ENCODE measurements at places on chromosomes 13 and 19.

- DNase-seq = no peak
Observed at GRCh38 chr13:58978331-58978730, 1185.4 kb downstream of the DIAPH3 start.

DNA sequence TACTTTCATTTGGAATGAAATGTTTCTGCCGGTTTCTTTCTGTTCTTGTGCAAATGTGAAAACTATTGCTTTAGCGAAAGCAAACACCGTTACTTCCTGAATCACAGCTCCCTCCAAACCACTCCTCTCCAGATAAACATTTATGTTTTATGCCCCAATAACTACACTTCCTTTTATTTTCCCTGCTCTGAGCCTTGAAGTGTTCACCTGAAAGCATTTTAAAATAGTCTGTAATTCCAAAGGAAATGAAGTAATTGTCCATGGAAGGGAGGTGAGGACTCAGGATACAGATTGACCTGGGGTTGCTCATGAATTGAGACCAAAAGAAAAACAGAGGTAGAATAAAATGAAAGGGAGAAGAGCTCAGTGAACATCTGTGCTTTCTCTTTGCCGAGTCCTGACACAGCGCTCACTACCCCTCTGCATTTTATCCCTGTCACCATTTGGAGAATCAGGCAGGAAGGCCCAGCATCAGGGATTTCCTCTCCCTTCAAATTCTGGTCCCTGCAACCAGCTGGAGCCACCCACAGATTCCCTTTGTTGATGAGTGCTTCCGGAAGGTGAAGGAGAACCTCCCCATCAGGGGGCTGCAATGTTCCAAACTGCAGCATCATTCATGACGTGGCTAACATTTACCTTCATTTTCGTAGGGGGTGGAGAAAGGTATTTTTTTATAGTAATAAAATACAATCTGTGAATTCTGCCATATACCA is 171.9 kb downstream of the ITGBL1 start:
- no peak for DNase-seq

DNA sequence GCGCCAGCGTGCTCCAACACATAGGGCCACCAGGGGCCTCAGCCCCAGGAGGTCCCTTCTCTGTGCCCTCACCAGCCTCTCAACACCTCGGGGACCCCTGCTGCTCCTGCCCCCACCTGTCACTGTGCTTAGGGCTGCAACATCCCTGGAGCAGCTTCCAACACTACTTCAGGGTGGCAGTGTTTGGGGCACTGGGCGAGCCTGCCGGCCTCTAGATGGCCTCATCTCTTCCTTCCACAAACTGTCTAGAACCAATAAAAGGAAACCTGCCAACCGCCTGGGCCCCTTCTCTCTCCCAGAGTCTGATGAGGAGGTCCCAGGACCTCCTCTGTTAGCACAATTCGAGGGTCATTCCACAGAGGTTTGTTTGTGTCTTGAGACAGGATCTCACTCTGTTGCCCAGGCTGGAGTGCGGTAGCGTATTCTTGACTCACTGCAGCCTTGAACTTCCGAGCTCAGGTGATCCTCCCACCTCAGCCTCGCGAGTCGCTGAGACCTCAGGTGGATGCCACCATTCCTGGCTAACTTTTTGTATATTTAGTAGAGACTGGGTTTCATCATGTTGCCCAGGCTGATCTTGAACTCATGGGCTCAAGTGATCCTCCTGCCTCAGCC is 10.1 kb upstream of the SHD start:
- no peak for DNase-seq

DNA sequence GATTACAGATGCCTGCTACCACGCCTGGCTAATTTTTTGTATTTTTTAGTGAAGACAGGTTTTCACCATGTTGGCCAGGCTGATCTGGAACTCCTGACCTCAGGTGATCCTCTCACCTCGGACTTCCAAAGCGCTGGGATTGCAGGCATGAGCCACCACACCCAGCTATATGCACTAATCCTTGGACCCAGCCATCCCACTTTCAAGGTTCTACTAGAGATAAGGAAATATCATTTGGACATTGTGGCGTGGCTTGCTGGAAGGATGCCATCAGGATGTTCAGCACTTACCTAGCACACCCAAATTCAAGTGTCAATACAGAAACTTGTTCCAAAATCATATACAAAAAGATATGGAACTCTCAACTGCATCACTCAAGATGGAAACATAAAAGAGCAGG is 136.4 kb downstream of the ABCC4 start:
- DNase-seq = no peak

DNA sequence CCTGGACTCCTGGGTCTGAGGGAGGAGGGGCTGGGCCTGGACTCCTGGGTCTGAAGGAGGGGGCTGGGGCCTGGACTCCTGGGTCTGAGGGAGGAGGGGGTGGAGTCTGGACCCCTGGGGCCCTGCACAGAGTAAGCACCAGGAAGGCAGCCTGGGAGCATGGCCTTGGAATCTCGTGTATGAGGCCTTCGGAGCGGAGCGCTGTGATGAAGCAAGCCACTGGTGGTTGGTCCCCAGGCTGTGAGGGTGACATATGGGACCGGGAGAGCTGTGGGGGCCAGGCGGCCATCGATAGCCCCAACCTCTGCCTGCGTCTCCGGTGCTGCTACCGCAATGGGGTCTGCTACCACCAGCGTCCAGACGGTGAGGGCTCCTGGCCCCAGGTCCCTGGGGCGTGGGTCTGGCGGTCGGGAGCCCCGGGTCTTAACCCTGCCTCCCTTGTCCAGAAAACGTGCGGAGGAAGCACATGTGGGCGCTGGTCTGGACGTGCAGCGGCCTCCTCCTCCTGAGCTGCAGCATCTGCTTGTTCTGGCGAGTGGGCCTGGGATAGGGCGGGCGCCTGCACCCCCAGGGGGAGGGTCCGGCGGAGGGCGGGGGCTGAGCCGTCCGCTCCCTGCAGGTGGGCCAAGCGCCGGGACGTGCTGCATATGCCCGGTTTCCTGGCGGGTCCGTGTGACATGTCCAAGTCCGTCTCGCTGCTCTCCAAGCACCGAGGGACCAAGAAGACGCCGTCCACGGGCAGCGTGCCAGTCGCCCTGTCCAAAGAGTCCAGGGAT is 918 bp downstream of the TMEM190 start:
- DNase-seq = no peak

- DNase-seq = no peak
Observed at GRCh38 chr19:12783291-12783848, 7.9 kb upstream of the JUNB start.

DNA sequence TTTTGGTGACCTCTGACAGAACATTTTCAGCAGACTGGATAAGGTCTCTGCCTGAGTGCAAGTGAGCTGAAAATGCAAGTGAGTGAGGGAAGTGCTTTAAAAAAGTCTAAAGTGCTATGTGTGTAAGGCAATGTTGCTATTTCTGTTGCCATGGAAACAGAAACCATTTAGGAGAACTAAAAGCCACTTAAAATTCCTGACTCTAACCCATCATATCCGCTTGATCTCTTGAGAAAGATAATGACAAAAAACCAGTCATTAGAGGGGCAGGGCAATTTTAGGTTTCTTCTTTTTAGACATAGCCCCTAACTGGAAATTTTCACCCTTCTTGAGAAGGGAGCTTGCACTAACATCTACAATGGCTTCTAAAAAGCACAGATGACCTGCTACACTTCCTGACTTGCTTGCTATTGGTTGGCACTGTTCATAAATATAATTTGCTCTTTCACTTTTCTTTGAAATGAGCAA is at the start of gene CYSLTR2:
TSS of gene CYSLTR2 (plus strand) at position 458 of the 468 bp plus-strand sequence. CDS start 52,889 bp downstream, outside the sequence.
- no peak for DNase-seq

GRCh38 chr19:14112809-14113385 is 4.7 kb downstream of the PRKACA start:
- DNase-seq = no peak

DNA sequence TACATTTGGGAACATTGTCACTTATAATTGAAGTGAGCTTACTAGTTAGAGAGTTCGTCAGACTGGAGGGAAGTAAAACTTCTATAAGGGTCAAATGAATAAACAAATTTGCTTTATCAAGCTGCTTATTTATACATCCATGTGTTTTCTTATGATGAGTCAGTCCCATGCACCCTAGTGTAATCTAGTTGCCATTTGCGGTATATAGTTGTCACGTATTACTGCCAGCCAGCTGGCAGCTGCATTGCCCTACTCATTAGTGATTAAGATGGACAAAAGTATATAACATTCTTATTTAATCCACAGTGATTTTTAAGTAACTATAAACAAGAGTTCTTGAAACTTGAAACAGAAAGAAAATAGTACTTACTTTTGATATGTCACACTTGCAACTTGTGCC is 182.4 kb downstream of the GPC6 start:
- DNase-seq = no peak

DNA sequence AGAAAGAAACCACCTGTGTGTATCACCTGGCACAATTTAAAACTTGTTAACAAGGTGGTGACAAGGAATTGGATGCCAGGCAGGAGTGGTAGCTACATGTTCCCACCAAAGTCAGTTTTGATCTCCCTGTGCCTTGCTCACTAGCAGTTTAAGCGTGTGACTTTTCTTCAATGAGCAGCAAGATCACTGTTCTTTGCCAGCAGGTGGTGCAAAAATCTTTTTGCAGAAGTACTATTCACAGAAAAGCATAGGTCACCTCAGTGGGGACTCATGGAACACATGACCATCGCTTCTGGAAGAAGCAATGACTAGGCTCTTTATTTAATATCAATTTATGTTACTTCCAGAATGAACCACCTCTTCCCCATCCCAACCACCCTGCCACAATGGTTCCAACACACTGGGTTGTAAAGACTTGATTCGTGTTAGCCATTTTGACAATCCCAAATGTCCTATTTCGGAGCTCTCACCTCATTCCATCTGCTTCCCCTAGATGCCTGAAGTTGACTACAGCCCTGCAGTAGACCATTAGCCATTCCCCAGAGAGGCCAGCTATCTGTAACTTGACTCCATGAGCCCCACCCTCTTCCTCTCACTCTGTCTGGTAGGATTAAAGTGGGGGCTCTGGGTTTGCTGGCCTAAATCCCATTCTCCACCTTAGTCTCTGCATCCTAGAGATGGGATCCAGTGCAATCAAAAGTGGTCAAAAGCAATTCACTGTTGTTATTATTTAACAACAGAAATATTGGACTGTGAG is 59.1 kb upstream of the TNFRSF19 start:
- no peak for DNase-seq

Data from substantia nigra (tissue), 51 donors.